Fibroblast of villous mesenchyme (primary cell): ENCODE measurements at places on chromosomes 12 and 14. TPM values are rescaled to one million over a fixed set of nuclear protein-coding genes. Genes with fewer than 3 reads are reported as not detected.

KICS2 gene
- 8.2 and 9.0 TPM in 2 replicates for total RNA-seq

- no peak for DNase-seq
Measured at GRCh38 chr12:49537231-49537751, 1.5 kb upstream of the KCNH3 start.

GRCh38 chr14:96050482-96050881 lies 11.3 kb downstream of the C14orf132 start:
- no peak for DNase-seq

FAIM2 gene
- 3.0 and 3.9 TPM in 2 replicates for total RNA-seq

DNA sequence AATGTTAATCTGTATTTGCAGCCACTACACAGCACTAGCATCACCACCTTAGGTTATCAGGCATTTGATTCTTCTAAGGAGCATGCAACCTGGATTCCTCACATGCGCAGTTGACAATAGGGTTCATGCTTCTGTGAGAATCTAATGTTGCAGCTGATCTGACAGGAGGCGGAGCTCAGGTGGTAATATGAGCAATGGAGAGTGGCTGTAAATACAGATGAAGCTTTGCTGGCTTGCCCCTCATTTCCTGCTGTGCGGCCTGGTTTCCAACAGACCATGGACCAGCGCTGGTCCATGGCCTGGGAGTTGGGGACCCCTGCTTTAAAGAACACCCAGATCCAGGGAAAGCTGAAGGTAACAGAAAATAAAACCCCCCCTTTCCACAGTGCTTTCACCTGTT lies 51.0 kb downstream of the TMX1 start:
- DNase-seq: no peak

DNA sequence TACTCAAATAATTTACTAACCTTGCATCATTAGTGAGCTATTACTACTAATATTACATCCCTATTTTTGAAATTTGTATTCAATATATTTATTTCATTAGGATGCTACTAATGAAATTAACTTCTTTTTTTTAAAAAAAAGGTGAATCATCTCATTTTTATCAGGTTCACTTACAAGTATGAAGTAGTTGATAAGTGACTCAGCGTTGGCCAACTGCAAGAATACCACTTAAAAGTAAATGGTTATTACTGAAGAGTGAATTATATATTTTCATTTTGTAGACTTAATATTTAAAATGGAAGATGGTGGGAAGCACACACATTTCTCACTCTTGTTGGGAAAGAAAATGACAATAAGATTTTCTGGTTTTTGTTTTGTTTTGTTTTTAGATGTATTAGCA lies 19.6 kb downstream of the OR4N2 start:
- no peak for DNase-seq

GRCh38 chr12:133201888-133202287 lies 20.6 kb downstream of the ZNF268 start:
- DNase-seq: no peak

DNA sequence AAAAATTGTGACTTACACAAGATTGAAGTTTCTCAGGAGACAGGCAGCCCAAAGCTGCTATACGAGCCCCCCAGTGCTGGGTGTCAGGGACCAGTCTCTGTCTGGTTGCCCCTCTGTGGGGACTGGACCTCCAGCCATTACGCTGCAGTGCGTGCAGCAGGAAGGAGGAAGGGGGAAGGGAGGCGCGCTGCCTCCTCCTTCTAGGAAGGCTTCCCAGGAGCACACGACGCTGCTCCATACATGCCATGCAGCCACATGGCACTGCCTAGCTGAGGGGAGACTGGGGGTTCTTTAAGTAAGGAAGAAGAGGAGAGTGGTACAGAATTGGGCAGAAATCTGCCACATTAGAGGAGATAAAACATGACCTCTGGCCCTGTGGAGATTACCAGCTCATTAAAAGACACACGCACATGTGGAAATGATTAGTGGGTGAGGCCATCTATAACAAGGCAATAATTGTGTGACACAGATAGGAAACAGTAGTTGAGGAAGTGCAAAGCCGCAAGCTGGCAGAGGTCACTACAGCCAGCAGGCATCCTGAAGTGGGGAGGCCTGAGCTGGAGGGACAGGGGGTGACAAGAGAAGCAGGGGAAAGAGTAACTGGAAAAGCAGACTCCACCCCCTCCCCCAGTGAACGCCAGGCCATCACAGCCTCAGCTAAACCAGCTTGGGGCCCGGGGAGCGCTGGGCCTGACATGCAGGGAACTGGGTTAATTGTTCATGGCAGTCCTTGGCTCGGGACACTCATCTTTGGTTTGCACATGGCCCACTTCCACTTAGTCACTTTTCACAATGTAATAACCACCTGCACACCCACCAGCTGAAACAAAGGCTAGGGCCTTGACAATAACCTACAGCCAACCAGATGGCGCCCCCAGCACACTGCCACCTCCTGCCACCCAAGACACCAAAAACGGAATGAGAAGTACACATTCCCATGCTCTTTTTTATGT lies 39.6 kb downstream of the CCDC88C start:
- peak; percentile 42 for DNase-seq

GRCh38 chr14:94180655-94181271 lies 6.6 kb downstream of the PPP4R4 start:
- DNase-seq: peak; percentile 51

C1R gene
- 83.4 and 84.2 TPM in 2 replicates for total RNA-seq

DNA sequence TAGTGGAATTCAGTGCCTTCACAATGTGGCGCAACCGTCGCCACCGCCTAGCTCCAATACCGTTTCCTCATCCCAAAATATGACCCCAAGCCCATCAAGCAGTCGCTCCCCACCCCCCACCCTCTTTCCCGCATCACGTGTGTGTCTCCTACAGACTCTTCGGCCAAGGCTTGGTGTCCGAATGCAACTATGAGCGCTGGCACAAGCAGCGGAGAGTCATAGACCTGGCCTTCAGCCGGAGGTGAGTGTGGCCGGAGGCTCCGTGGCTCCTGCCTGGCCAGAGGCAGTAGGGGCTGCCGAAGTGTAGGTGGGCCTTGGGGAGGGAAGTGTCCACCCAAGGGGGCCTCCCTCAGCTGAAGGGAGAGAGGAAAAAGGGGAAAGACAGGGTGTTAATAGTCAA lies 15.8 kb downstream of the CYP46A1 start:
- no peak for DNase-seq

ZFHX2 gene
- total RNA-seq: under 0.01 TPM in 2 replicates

DNA sequence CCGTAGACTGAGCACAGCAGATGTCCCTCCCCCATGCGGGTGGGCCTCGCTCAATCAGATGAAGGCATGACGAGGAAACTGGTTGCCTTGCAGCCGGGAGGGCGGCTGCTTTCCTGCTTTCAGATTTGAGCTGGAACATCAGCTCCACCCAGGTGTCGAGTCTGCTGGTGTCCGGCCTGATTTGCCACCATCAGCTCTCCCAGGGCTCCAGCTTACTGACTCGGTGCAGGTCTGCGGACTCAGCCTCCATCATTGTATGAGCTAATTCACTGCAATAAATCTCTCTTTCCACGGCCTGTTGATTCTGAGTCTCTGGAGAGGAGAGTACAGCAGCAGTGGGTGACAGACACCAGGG lies 156.2 kb downstream of the KIF26A start:
- DNase-seq: no peak

B3GNT4 gene
- total RNA-seq: under 0.01 TPM in 2 replicates

- DNase-seq: peak; percentile 92
Measured at GRCh38 chr12:106131676-106132075, 7.1 kb downstream of the NUAK1 start.

DNA sequence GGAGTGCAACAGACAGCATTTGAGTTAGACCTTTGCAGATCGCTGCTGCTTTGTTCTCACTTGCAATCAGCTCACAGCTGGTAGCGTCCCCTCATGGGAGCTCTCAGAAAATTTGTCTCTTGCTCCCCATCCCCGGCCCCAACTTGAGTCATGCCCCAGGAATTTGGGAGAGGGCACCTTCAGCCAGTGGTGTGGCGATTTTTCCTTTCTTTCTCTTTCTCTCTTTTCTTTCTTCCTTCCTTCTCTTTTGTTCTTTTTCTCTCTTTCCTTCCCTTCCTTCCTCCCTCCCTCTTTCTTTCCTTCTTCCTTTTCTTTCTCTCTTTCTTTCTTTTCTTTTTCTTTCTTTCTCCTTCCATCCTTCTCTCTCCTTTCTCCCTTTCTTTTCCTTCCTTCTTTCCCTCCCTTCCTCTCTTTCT lies 34.2 kb upstream of the MAP1LC3B2 start:
- DNase-seq: no peak

GRCh38 chr12:13179211-13180074 lies 17.1 kb upstream of the EMP1 start:
- DNase-seq: peak; percentile 65

- peak; percentile 17 for DNase-seq
Measured at GRCh38 chr14:91872517-91873470, 5.5 kb upstream of the TC2N start.

DNA sequence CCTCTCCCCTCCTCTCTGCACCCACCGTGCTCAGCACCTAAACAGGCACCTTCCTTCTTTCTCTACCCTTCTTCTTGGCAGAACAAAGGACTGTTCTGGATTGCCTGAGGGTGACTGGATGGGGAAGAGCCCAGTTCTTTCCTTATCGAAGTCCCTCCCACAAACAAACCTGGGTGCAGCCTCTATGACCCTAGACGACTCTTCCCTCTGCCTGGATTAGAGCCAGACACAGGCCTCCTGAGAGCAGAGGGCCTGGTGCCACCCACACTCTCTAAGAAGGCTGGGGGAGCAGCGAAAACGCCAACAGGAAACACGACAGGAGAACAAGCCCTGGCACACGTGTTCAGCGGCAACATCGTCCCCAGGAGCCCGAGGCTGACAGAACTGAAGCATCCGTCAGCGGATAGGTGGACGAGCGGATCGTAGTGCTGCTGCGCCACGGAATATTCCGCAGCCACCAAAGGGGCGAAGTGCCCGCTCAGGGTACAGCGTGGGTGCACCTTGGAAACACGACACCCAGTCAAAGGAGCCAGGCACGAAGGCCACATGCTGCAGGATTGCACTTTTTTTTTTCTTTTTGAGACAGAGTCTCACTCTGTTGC lies 38.0 kb downstream of the RIMBP2 start:
- DNase-seq: no peak

DNA sequence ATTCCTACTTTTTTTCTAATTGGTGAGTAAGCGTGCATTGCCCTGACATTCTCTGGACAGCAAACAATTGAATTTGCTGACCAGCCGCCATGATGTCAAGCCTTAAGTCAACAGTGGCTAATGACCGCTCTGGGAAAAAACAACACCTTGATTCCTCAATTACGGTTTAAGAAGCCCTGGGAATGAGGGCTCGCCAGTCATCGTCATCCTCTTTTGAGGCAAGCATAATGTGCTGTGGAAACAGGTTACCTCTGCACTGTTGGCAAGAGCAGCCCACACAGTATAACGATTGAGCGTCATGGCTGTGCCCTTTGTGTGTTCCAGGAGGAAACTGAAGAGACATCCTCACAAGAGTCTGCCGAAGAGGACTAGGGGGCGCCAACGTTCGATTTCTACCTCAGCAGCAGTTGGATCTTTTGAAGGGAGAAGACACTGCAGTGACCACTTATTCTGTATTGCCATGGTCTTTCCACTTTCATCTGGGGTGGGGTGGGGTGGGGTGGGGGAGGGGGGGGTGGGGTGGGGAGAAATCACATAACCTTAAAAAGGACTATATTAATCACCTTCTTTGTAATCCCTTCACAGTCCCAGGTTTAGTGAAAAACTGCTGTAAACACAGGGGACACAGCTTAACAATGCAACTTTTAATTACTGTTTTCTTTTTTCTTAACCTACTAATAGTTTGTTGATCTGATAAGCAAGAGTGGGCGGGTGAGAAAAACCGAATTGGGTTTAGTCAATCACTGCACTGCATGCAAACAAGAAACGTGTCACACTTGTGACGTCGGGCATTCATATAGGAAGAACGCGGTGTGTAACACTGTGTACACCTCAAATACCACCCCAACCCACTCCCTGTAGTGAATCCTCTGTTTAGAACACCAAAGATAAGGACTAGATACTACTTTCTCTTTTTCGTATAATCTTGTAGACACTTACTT lies 138.9 kb downstream of the HMGA2 start:
- DNase-seq: no peak

- DNase-seq: no peak
Measured at GRCh38 chr12:67797185-67797741, 148.7 kb downstream of the DYRK2 start.

FAM181A gene
- total RNA-seq: not detected in 2 replicates

HCAR2 gene
- total RNA-seq: under 0.01 TPM in 1 of 2 replicates, not detected in the other

ZNF605 gene
- total RNA-seq: 7.7 and 14.2 TPM in 2 replicates

GRCh38 chr12:66636771-66637170 lies 42.1 kb downstream of the GRIP1 start:
- DNase-seq: no peak

DNA sequence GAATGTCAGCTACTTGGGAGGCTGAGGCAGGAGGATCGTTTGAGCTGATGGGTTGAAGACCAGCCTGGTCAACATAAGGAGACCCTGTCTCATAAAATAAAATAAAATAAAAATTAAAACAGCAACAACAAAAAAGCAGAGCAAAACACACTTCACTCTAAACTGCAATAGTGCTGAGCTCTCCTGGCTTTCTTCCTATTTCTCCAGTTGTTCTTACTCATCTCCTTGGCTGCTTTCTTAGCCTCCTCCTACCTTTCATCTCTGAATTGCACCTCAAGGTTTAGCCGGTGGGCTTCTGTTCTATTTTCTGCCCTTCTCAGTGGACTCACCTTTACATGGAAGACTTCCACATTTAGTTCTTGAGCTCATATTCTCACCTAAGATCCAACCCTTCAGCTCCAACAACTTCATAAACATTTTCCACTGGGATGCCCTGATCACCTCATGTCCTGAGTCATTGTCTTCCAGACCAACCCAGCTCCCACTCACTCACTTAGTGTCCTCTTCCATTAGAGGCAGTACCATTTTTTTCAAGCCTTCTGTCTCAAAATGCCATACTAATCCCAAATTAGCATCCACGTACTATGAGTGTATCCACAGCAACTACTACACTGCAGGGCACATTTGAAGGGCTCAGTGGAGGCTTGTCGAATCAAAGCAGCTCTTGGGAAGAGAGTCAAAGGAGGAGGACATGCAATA lies 41.2 kb upstream of the TMED10 start:
- no peak for DNase-seq

GRCh38 chr12:15435597-15435996 lies 113.3 kb downstream of the PTPRO start:
- peak; percentile 16 for DNase-seq

DNA sequence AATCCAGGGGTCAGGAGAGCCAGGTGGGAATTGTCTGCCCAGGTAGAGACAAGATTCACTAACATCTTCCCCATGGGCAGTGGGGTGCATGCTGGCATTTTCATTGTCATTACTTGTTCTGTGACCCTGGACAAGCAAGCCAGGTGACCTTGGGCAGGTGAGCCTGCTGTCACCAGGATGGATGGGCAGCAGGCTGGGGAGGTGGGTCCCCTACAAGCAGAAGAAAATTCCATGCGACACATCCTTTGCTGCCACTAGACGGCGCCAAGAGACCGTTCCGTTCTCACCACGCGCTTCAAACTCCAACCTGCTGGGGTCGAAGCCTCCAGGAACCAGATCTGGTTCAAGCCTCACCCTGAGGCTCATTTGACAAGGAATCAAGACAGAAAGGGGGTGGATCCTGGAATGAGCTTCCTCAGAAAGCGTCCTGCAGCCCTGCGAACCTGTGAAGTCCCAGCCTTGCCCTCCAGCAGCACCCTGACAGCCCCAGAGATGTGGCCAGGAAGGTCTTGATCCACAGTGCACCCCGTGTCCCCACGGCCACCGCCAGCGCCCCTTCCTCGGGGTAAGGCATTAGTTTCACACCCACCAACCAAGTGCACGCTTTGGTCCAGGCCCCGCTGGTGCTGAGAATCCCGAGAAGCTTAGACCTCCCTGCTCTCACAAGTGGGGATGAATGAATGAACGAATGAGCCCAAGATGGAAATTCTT lies 3.2 kb upstream of the DYNC1H1 start:
- DNase-seq: peak; percentile 77

ASPG gene
- total RNA-seq: not detected in 2 replicates

- DNase-seq: no peak
Measured at GRCh38 chr12:68930178-68930577, 2.8 kb downstream of the CPM start.

SRRM4 gene
- not detected in 2 replicates for total RNA-seq
